ENCODE measurements at places on chromosomes 12 and 14.

- no peak for DNase-seq
Observed at GRCh38 chr12:102454808-102455760, 25.3 kb downstream of the IGF1 start.

GRCh38 chr14:102029956-102030355 lies 56.9 kb downstream of the HSP90AA1 start:
- no peak for DNase-seq

GRCh38 chr14:74973003-74973653 lies 17.7 kb upstream of the PGF start:
- DNase-seq, result no peak

DNA sequence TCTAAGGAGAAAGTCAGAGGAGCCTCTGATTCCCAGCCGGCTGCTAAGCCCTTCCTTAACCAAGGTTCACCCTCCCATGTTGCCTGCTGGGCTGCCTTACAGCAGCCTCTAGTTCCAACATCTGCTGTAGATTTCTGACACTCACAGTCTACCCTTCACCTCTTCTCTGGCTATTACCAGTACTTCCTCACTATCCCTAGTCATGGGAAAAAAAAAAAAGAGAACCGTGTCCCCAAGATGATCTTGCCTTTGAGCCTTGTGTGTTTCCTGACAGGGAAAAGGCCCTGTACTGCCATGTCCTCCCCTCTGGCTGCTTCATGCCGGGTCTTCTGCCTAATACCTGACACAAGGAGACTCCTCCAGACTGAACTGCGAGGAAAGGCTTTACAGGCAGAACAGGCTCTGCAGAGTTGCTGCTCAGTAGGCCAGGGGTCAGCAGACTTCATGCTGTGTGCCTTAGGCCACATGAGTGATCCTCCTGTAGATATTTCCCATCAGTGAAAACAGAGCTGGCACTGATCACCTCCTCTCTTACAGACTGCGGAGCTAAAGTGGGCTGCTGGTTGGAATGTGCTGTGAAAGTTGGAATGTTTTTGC lies 46.8 kb downstream of the PRKCH start:
- no peak for DNase-seq
